ENCODE measurements at places on chromosomes 4 and X. TPM values are rescaled to one million over a fixed set of nuclear protein-coding genes. Genes with fewer than 3 reads are reported as not detected.

DNA sequence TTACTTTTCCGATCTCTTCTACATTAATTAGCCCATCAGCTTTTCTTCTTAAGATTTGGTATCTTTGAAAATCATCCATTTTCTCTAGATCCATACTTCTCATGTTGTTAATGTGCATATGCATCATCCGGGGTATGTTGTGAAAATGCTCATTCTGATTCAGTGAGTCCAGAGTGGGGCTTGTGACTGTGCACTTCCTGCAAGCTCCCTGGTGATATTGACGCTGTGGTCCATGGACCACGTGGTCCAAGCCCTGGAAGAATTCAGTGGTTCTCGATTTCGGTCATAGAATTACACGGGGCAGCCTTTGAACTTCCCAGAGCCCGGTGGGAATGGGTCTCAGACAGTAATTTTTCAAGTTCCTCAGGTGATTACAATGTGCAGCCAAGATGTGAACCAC is 69.8 kb downstream of the ZFX start:
- no peak for DNase-seq

GRCh38 chr4:16066586-16067128 is 17.2 kb downstream of the PROM1 start:
- DNase-seq, result no peak

DNA sequence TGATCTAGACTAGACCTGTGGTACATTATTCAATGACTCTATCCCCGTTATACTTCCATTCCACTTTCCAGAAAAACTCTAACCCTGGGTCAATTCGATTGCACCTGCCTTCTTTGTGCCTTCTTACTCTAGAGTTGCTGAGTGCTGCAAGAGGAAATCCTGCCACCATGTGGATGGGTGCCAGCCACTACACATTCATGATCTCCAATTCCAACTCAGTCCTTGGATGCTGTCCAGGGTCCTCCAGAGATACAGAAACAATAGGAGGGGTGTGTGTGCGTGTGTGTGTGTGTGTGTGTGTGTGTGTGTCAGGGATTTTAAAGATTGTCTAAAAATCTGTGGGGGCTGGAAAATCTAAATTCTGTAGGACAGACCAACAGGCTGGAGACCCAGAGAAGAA is 42.9 kb upstream of the INTS6L start:
- peak; percentile 41 for DNase-seq

GRCh38 chrX:69535661-69536060 is 31.5 kb downstream of the NALF2 start:
- DNase-seq, result no peak

- DNase-seq, result no peak
Measured at GRCh38 chr4:141905751-141906150, 269.4 kb downstream of the IL15 start.

- no peak for DNase-seq
Measured at GRCh38 chr4:7434766-7435150, at the start of gene PSAPL1. TSS of gene PSAPL1 (minus strand) at chr4:7434930. CDS start at chr4:7434879, 51 bp downstream.

DNA sequence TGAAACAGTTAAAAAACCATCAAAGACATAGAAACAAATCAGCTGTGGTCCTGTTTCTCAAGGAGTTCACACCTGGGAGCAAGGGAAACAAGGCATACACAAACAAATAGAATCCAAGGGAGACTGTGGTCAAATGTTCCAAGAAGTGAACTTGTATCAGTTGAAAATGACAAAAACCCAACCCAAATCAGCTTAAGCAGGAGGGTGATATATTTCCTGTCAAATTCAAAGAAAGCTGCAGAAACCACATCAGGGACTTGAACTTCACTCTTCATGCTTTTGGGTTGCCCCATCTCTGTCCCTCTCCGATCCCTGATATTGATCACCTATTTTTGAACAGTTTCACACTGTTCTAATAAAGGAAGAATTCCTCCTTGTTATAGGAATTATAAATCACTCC is 148.6 kb upstream of the FMR1 start:
- DNase-seq, result no peak

DNA sequence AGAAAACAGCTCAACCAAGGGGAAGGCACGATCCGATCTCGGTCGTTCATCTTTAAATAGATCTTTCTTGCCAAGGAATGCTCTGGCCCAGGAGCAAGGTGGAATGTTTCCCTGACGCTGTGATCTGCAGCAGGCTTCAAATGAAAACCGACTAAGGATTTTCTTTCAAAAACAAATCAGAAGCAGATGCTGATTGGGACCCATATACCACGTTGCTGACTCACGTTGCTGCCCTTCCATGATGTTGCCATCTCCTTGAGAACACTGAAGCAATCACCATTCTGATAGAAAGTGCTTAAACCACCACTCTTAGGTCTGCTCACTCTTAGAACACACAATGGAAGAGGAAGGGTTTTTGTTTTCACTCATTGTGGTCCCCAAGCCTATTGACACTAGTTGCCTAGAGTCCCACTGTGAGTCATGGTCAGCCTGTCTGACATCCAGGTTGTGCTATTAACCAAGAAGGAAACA is 26.1 kb downstream of the LAMTOR3 start:
- no peak for DNase-seq

GRCh38 chr4:8401665-8402064 is 38.9 kb downstream of the ACOX3 start:
- no peak for DNase-seq

DNA sequence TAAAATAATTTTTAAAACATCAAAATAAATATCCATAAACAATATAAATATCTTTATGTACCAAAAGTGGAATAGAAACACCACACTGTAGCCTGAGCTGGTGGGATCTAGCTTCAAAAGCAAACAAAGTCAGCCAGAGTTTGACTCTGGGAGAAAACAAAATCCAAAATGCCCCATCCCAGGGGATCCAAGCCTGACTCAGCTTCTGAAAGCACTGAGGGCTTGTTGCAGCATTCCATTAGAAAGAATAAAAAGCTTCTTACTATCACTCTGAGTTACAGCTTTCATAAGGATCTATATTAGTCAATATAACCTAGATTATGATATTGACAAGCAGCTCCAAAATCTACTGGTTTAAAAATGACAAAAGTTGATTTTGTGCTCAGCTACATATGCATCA is 149.7 kb upstream of the ANKRD50 start:
- no peak for DNase-seq

DNA sequence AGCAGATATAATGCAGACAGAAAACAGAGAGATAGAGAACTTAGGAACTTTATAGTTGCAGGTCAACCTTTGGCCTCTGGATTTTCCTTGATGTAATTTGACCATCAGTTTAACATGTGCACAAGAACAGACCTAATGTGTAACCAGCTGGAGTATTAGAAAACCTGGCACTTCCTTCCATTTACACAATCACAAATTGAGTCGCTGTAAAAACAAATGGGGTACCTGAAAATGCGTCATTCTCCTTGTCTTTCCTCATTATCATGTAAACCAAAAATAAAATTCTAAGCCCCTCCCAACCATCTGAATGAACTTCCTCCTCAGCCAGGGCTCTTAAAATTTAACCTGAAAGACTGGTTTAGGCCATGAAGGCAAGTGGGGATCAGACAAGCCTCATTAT is 358.4 kb upstream of the MAGEB16 start:
- DNase-seq, result no peak

DNA sequence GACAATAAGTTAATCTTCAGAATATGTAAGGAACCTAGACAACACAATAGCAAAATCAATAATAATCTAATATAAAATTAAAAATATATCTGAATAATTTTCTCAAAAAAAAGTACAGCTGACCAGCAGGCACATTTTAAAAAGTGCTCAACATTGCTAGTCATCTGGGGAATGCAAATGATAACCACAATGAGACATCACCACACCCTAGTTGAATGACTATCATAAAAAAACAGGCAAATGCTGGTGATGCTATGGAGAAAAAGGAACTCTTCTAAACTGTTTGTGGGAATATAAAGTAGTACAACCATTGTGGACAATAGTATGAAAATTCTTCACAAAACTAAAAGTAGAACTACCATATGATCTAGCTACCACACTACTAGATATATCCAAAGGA is 956.9 kb upstream of the NDST4 start:
- DNase-seq, result no peak

GRCh38 chrX:39724544-39724943 is 373.2 kb downstream of the BCOR start:
- DNase-seq, result no peak

DNA sequence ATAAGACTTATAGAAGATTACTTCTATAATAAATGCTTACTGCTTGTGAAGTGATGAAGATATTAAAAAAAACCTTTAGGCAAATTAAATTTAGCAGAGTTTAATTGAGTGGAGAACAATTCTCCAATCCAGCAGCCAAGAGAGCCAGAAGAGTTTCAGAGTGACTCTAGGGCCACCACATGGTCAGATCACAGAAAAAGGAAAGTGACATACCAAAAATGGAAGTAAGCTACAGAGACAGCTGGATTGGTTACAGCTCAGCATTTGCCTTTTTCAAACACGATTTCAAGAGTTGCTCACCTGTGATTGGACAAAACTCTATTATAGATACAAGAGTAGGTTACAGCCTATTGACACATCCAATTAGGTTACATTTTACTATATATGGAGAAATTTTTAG is 79.0 kb upstream of the TRAM1L1 start:
- no peak for DNase-seq

DNA sequence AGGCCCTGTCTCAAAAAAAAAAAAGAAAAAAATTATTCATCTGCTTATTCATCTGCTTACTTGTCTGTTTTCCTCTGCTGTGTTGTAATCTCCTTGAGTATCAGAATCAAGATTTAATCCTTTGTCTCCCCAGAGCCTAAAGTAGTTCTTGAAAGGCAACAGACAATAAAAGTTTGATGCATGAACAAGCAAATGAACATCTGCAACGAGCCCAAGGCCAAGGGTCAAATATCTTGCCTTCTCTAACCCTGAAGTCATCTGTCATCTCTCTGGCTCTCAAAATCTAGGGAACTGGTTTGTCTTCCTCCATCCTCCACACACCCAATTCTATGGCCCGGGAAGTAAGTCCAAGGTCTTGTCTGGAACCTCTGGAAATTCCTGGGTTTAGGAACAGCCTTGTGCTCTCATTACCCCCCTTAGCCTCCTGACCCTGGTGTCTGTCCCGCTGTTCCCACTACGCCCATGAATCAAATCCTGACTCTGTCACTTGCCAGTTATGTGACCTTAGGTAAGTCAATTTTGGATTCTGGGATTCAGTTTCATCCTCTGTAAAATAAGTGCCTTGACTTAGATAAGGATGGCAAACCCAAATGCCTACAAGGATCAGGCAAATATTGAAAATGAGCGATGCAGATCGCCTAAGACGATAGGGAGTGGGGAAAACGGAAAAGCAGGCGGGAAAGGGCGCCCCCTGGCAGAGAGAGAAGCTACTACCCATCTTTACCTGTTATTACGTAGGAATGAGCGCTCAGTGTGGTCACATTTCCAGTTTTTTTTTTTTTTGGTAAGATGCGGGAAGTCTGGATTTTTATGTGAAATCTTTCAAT is 102.7 kb upstream of the DHX15 start:
- DNase-seq, result no peak

GRCh38 chr4:6829086-6829485 is 46.6 kb downstream of the KIAA0232 start:
- DNase-seq, result no peak

DNA sequence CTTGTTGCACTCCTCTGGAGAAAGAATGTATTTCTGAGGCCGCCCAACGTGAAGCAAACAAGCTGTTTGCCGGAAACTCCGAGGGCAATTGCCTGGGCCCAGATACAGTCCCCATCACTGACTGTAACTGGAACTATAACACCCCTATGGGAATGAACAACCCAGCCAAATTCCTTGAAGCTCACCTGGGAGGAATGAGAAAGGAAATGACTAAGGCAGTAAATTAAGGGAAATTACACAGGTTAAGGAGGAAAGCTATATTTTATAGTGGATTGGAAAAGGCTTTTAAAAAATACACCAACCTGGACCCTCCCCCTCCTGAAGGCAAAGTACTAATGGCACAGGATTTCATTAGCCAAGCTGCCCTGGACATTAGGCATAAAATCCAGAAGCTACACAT is 11.7 kb upstream of the HERC5 start:
- no peak for DNase-seq

GRCh38 chrX:4844376-4844775 is 1130.9 kb upstream of the PRKX start:
- DNase-seq, result no peak

GRCh38 chr4:87073199-87074120 is 138.6 kb downstream of the AFF1 start:
- DNase-seq, result no peak

DNA sequence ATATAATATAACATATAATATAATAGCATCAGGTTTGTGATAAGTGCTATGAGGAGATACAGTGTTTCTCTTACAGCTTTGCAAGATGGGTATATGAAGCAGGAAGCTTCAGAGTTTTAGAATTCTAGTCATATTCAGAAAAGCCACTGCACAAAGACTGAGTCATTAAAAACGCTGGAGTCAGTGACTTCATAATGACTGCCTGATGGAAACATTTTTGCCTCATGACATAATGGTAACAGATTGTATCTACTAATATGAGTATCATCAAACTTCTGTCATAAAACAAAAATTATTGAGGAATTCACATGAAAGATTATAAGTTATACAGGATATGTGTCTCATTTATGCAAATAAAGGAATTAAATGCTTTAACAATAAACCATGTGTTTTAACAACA is 46.8 kb downstream of the EPHA5 start:
- no peak for DNase-seq

DNA sequence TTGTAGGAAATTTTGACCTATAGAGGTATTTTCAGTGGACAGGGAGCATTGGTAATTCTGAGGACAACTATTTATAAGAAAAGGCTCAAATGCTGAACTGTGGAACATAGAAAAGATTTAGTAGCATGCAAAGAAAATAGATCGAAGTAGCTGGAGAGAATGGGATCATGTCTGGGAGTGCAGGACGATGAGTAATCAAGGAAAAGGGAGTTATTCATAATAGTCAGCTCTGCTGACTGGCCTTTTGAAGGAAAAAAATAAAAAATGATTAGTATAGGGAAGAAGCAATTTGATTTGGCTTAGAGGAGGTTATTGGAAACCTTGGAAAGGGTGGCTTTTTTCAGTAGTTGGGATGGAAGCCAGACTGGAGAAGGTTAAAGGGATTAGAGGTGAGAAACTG is 22.9 kb upstream of the ANK2 start:
- no peak for DNase-seq

- no peak for DNase-seq
Measured at GRCh38 chrX:20254712-20255299, 11.9 kb downstream of the RPS6KA3 start.

- no peak for DNase-seq
Measured at GRCh38 chr4:181148470-181148869, 1094.7 kb upstream of the TENM3 start.

SPOCK3 gene
- polyA plus RNA-seq, result 14.7 TPM

SHISA3 gene
- polyA plus RNA-seq, result 122 TPM

FAM47A gene
- not detected for polyA plus RNA-seq

SLC9B1 gene
- polyA plus RNA-seq, result 3.2 TPM

DRD5 gene
- polyA plus RNA-seq, result 0.73 TPM

GC gene
- polyA plus RNA-seq, result 0.25 TPM

SERTM2 gene
- not detected for polyA plus RNA-seq

PHEX gene
- polyA plus RNA-seq, result 0.37 TPM

TMEM156 gene
- 3.6 TPM for polyA plus RNA-seq

SLC7A11 gene
- 2.3 TPM for polyA plus RNA-seq

ALB gene
- 2.2 TPM for polyA plus RNA-seq

VCX gene
- polyA plus RNA-seq, result not detected

SORCS2 gene
- polyA plus RNA-seq, result 8.5 TPM

JAKMIP1 gene
- 0.08 TPM for polyA plus RNA-seq

DCAF12L1 gene
- 6.3 TPM for polyA plus RNA-seq

UBE2D3 gene
- polyA plus RNA-seq, result 362 TPM

ZNF275 gene
- 19.5 TPM for polyA plus RNA-seq

EPGN gene
- polyA plus RNA-seq, result 1.2 TPM

HPRT1 gene
- polyA plus RNA-seq, result 44.4 TPM

PDE6B gene
- polyA plus RNA-seq, result 31.3 TPM

KDR gene
- polyA plus RNA-seq, result 57.8 TPM

PAGE2B gene
- not detected for polyA plus RNA-seq

TLR2 gene
- polyA plus RNA-seq, result 5.2 TPM

POU4F2 gene
- polyA plus RNA-seq, result not detected

All from right renal pelvis (tissue), 4 donors.